ENCODE measurements at places on chromosomes 16 and 17.

DNA sequence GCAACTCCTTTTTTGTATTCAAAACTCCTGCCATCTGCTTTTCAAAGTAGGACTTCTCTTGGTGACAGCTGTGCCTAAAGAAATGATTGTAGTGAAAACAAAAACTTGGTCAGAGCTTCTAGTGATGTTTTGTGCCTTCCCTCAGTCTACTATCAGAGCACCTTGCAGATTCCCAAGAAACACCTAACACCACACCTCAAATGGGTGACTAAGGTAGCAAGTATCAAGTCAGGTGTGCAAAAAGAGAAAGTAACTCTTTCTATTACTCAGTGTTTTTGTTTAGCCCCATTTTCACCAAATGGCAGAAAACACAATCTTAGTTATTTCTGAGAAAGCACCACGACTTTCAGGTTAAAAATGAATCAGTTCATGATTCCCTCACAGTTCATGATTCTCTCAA, 2.0 kb upstream of the PMFBP1 start:
- DNase-seq: no peak

DNA sequence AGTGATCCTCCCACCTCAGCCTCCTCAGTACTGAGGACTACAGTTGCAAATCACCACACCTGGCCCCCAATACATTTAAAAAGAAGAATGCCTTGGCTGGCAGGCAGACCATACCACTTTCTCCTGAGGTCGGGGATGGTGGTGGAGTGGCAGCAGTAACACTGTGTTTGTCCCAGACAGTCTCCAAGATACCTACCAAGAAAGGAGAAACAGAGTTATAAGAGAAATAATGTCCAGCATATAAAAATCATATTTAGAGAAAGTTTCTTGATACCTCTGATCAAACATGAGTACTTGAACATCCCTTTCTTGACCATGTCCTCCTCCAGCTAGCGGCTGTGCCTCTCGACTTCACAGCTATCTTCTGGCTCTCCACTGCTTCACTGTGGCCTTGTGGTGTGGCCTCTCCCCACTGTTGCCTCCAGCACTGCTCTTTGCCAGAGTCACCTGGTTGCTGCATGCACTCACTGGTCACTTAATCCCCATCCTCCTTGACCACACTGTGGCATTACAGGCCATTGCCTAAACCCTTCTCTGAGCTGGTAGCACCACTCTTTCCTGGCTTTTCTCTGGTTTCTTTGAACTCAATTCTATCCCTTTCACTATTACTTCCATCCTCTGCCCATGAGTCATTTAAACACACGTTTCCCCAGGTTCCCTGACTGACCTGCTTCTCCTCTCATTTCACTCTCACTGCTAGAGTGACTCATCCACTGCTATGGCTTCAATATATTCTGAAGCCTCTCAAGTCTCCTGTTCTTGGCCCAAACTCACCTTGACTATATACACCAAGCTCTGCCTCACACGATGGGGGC, 45.2 kb downstream of the XPO6 start:
- DNase-seq: peak; percentile 28

GRCh38 chr17:44177640-44178039, 7.1 kb downstream of the ASB16 start:
- DNase-seq: no peak

DNA sequence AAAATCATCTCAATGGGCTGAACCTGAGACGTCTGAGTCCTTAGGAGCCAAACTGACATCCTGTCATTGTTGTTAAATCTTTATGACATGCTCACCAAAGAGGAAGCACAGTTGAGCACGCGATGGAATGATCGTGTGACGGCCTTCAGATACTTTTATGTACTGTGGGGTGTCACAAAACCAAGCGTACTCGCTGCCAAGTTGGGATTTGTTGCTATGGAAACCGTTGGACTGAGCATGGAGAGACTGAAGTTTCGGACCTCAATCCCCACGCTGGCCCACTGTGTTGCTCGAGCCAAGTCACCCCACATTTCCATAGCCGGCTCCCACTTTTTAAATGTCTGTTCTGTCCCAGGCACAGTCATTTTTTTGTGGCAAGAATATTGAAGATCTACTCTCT, 222.8 kb upstream of the SDK2 start:
- no peak for DNase-seq

- DNase-seq: peak; percentile 1
These were observed 92.3 kb downstream of the METRNL start for GRCh38 chr17:83171661-83172060.

Data from stimulated activated CD4-positive, alpha-beta T cell treated with anti-CD3 and anti-CD28 coated beads, Interleukin-4, amount 100 ng/mL, for 24 hours (primary cell).